ENCODE measurements at places on chromosomes 4 and X.

DNA sequence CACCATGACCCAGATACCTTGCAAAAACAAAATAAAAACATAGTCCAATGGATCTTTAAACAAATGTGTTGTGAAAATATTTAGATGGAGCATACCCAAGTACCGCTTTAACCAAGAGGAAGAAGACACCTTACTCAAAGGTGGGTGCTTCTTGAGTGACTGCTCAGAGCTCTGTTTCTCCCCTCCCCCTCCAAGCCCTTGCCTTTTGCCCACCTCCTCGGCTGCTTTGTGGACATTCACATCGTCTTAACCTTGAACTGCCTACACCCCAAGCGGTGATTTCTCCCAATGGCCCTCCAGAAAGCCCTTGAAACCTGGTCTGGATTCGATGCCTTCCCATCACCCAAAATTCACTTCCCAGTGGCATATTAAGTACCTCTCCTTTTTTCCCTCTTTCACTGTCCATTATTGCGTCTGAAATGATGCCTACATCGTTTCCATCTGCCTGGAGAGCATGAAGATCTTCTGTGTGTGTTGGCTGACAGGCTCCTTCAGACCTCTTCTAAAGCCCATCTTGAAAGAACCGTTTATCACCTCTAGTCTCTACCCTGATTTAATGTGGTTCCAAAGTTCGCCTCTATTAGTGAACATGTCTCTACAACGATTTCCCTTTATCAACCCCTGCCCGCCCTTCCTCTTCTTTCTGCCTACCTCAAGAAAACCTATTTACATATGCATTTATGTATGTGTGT lies 968 bp downstream of the GPRIN3 start:
- DNase-seq = no peak

GRCh38 chr4:59983852-59984251 lies 1216.3 kb upstream of the ADGRL3 start:
- no peak for DNase-seq

- DNase-seq = no peak
Observed at GRCh38 chr4:2395584-2395983, 22.9 kb downstream of the ZFYVE28 start.

DNA sequence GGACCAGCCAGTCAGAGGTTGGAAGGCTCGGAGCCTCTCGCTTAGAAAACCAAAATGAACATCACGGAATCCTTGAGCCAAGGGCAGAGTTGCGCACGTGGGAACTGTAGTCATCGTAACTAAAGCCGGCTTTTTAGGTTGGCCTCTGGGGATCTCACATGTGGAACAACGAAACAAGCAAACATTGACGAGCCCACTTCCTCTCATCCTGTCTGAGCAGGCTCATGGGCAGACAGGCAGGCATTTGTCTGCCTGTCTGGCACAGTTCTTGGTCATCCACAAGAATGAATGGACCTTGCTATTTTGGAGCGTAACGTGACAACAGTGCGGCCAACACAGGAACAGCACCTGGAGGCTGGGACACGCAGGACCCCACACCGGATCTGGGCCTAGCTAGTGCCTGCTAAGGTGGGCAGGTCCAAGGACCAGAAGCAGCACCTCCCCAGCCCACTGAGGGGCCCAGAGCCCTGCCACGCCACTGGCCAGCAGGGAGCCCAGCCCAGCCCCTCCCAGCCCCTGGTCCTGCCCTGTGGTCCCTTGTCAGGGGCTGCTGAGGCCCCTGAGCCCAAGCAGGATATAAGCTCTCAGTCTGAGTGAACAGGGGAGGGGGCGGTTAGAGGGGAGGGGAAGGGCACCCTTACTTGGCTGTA lies 9.2 kb upstream of the TREX2 start:
- DNase-seq = no peak

- no peak for DNase-seq
Observed at GRCh38 chr4:157885811-157886210, 287.0 kb downstream of the GASK1B start.

DNA sequence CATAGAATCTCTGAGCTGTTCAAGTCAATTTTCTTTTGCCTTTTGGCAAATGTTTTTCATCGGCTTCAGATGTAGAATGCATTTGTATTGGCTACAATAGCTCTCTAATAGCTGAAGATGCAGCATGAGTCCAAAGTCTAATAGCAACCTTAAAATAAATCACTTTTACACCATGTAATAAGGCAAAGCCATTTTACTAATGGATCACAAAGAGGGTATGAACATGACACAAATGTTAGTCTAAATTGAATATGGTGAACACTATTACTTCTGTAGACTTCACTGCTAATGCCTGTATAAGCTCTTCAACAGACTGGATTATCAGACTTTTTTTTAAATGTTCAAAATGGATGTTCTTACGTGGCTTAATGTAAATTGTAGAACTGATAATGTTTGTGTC lies 645.3 kb downstream of the TLL1 start:
- DNase-seq = no peak

GRCh38 chr4:125772680-125773079 lies 457.9 kb downstream of the FAT4 start:
- DNase-seq = no peak

GRCh38 chr4:139913995-139914598 lies 239.9 kb downstream of the MAML3 start:
- DNase-seq = no peak

Data from CD8-positive, alpha-beta T cell (primary cell).